ENCODE measurements at places on chromosomes 3 and 15. TPM values are rescaled to one million over a fixed set of nuclear protein-coding genes. Genes with fewer than 3 reads are reported as not detected.

Gene NOX5
- 1.2 TPM for total RNA-seq

GRCh38 chr3:160929595-160929994, 173.6 kb downstream of the PPM1L start:
- ATAC-seq = no peak

Gene SNTN
- total RNA-seq = 0.38 TPM

Gene RBP2
- 1.8 TPM for total RNA-seq

Gene PDZRN3
- total RNA-seq = 18.9 TPM

GRCh38 chr3:36524560-36524959, 144.3 kb downstream of the STAC start:
- no peak for ATAC-seq

GRCh38 chr3:8464668-8465067, 37.0 kb upstream of the LMCD1 start:
- no peak for ATAC-seq

- ATAC-seq = no peak
Measured at GRCh38 chr3:72814308-72814707, 33.9 kb downstream of the SHQ1 start.

DNA sequence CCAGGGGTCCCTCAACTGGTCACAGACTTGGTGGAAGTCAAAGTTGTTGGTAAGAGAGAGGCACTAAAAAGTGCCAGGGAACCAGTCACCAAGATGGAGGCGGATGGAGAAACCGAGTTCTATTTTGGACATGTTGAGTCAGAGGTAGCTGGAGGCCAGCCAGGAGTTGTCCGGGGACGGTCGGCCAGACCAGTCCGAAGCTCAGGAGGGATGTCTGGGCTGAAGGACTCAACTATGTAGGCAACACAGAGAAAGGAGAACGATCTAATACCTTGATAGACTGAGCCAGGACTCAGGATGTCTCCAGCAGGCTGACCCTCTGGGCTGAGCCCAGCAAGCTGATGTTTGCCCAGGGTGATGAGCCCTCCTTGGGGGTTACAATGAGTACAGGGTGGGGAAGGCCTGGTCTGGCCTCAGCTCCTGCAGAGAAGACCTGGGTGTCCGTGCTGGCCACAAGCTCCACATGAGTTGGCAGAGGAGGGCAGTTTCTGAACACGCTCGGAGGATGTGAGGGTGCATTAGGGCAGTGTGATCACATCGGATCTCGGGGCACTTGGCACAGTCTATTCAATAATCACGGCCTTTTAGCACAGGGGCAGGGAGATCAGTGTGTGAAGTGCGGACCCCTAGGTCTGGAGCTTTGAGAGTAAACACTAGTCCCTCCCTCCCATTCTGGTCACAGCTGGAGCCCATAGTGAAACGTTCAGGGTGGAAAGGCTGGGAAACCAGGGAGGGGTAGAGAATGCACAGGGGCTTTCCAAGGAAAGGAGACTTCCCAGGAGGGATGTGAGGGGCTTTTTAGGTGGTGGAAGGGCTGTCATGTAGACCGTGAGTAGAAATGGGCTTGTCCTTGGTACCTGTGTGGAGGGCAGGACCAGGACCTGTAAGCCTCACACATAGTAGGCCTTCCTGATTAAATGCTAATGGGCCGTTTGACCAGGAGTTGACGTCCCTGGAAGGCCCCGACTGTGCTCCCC, 111.9 kb downstream of the ETFA start:
- peak; percentile 5 for ATAC-seq

- no peak for ATAC-seq
Measured at GRCh38 chr3:33111581-33111980, 2.2 kb upstream of the CRTAP start.

GRCh38 chr3:69180869-69181591, 58.6 kb upstream of the LMOD3 start:
- ATAC-seq = no peak

Gene LMCD1
- total RNA-seq = 57.1 TPM

Gene WHAMM
- total RNA-seq = 2.2 TPM

- ATAC-seq = no peak
Measured at GRCh38 chr3:102304550-102304949, 130.3 kb upstream of the ZPLD1 start.

- no peak for ATAC-seq
Measured at GRCh38 chr15:96252148-96252547, 78.4 kb upstream of the NR2F2 start.

Gene ST3GAL6
- 1.8 TPM for total RNA-seq

DNA sequence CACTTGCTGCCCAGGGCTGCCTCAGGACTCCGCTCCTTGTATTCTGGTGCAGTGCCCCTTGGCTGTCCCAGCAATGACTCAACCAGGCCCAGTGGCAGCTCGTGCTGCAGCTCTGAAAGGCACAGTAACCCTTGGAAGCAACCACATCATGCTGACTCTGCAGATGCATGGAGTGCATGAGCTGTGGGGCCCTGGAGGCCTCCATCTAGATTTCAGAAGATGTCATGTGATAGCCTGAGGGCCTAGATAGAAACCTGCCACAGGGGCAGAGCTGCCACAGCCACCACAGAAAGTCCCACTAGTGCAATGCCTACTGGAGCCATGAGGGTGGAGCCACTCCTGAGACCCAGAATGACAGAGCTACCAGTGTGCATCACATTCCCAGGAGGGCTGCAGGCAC, 117.1 kb upstream of the SMAD3 start:
- peak; percentile 68 for ATAC-seq

DNA sequence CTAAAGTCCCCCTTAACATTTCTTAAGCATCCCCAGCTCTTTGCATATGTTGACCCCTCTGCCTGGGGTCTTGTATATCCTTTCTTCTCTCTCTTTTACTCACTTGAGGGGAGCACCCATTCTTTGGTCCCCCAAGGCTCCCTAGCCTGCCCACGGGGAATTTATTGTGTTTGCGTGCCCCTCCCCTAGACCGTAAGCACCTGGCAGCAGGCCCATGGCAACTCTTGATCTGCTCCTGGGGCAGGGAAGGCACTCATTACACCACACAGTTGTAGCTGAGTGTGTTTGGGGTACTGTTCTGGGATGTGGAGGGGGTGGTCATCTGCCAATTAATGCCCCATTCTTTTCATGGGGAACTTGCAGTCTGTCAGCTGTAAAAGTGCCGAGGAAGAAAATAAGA, 27.3 kb upstream of the SMAD6 start:
- ATAC-seq = no peak

GRCh38 chr15:96337365-96338023, 7.0 kb downstream of the NR2F2 start:
- no peak for ATAC-seq

DNA sequence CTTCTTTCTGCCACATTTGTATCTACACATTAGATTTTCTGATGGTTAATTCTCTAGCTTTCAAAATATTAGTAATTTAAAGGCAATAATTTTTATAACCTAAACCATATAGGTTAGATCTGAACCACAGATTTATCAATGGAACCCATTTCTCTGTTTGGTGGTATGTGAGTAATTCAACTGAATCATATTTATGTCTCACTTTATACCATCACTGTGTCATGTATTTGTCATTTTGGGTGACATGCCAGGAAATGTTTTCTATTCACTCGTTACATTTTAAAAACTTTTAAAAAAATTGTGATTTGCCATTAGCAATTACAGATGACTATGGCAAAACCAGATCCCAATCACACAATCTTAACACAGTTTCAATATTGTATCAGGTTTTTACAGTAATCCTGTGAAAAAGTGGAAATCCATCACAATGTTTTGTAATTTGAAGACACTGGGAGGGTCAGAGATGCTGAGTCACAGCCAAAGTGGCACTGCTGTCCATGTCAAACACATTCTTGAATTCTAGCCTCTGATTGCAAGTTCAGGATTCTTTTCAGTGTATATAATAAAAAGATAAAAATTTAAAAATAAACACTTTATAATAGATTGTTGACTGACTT, 356.0 kb upstream of the RBMS3 start:
- peak; percentile 52 for ATAC-seq

- no peak for ATAC-seq
Measured at GRCh38 chr3:171380711-171381425, 79.3 kb downstream of the TNIK start.

DNA sequence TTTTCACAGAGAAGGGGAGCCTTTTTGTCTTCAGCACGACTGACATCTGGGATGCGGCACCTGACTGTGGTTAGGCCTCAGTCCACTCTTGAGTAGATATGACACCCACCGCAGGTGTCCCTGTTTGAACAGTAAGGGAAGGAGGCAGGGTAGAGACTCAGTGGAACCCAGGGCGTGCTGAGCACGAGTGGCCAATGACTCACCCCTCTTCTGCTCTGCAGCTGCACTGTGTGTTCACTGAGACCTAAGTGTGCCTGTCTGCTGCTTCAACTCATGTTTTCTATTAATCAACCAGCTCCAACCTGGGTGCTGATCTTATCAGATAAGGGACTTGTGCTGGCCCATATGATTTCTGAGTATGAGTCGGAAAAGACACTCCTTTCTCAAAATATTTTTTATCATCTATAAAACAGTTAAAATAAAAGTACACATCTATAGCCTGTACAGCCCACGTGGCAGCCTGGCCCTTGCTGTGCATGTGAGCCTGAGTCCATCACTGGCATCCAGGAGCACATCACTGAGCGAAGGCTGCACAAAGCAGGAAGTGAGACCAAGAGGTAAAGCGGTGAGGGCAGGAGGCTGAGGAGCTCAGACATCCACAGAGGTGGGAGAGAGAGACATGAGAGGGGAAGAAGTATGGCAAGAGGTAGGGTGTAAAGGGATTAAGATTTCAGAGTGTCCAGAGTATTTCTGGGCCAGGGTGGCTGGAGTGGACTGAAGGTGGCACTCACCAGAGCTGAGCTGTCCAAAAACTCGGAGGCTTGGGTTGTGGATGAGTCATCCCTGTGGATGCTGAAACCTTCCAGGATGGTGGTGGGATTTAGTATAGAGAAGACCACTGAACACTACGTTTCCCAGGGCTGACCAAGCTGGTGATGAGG, 49.2 kb downstream of the SLC41A3 start:
- peak; percentile 55 for ATAC-seq

Gene IL5RA
- 0.44 TPM for total RNA-seq

Gene BOC
- total RNA-seq = 56.6 TPM

- no peak for ATAC-seq
Measured at GRCh38 chr3:31629054-31629453, 96.3 kb downstream of the STT3B start.

DNA sequence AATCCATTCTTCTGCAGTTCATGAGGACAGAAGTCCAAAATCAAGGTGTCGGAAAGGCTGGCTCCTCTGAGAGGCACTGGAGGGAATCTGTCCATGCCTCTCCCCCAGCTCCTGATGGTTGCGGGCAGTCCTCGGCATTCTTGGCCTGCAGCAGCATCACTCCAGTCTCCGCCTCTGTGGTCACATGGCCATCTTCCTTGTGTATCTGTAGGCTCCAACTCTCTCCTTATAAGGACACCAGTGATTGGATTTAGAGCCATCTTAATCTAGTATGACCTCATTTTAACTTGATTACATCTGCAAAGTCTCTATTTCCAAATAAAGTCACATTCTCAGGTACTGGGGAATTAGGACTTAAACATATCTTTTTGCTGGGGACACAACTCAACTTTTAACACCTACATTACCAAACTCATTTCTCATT, 56.0 kb upstream of the FLNB start:
- ATAC-seq = peak; percentile 79

DNA sequence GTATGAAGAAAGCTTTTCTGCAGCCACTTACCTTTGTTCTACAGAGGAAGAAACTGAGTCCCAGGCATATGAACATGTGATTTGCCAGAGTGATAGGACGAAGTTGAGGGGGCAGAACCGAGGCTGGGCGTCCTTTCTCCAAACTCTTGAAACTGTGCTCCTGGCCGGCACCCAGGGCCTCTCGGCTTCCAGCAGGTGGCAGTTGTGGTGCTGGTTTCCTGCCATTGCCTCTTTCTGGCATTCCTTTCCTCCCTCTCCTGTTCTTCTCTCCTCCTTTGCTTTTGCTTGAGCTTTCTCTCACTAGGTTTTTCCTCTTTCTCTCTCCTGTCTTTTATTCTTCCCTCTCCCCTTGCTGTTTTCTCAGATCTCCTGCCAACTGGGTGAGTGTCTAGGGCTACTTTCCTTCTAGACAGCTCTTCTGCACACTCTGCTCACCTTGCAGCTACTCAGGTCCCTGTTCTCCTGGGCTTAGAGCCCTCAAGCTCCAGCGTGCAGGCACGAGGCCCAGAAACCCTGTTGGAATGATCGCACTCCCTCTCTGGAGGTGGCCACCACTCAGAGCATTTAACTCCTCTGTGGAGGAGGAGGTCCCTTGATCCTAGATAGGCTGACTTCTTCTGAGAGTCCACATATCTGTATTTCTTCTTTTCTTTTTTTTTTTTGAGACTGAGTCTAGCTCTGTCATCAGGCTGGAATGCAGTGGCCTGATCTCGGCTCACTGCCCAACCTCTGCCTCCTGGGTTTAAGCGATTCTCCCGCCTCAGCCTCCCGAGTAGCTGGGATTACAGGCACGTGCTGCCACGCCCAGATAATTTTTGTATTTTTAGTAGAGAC, 26.2 kb downstream of the TRAK1 start:
- ATAC-seq = peak; percentile 70

Gene MESD
- 63.2 TPM for total RNA-seq

DNA sequence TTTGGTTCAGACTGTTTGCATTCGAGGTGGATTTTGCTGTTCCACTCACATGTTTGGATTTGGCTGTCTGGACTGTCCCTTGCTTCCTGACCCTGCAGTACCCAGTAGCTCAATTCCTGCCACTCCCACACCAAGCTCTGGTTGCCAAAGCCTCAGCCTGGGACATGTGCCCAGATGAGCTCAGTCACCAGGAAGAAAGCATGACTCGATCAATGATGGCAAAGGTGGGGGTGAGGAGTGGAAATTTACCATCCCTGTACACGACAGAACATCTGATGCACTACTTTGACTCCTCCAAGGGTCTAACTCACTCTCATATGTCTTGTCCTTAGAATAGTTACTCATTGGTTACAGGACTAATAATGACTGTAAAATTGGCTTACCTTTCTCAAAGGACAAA, 45.2 kb downstream of the ZNF385D start:
- no peak for ATAC-seq

Gene CYP19A1
- total RNA-seq = 8.2 TPM

- ATAC-seq = no peak
Measured at GRCh38 chr3:135918600-135918999, 46.9 kb upstream of the PPP2R3A start.

GRCh38 chr15:65026756-65027155, 2.7 kb downstream of the MTFMT start:
- no peak for ATAC-seq
